ENCODE measurements at places on chromosomes 3 and 15.

DNA sequence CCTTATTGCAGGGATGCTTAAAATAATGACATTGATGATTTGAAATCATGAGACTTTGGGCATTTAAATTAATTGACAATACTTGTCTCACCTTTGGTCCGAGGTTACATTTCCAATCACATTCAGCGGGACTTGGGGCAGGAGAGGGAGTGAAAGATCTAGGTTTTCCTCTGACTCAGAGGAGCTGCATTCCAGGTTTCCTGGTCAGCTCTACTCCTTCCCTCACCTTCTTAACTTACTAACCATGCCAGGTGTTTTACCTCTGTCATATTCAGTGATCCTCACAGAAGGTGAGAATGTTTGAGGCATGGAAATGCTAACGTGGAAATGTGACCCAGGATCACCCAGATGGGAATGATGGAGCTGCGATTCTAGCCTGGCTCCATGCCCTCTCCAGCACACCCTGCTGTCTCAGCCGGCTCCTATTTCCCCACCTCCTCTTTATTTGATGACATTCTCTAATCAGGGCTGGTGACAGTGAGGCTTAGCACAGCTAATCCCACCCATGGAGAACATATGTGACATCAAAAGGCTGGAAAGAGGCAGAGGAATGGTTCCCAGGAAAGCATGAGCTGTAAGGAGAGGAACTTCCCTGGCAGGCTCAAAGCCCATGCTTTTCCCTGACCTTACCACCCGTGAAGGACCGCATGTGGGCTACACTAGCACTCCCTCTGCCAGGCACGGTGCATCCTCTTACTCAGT is 38.7 kb downstream of the THSD4 start:
- no peak for DNase-seq

DNA sequence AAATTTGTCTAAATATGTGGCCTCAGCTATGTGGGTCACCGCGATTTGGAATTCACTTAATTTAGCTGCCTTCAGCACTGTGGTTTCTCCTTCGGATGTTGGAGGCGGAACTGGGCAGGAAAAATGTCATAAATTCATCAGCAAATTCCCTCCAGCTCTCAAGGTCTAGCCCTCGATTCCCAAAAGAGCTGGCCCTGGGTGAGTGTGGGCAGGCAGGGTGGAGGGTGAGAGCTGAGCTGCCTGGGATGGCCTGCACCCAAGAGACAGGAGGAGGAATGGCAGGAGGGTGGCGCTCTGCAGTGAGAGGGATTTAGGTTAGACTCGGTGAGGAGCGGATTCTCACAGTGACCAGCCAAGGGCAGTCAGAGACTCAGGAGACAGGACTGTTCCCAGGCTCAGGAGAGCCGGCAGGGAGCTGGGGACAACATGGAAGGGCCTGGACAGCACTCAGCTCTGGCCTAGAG is 57.1 kb downstream of the FEM1B start:
- DNase-seq = no peak

DNA sequence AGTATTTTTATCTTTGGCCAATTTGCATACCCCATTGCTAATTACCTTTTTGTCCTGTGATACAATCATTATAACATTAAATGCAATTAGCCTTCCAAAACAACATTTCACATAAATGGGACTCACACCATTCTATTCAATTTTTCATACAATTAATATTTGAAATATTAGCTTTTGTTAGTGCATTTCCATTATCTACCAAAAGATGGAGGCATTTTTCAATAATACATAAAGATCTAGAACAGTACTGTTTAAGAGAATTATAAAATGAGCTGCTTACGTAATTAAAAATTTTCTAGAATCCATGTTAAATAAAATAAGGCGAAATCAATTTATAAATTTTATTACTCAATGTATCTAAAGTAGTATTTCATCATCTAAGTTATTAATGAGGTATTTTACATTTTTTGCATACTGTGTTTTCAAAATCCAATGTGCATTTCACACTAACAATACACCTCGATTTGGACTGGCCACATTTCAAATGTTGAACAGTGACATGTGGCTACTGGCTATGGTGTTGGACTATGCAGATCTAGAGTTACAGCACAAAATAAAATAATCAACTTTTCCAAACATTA is 74.3 kb downstream of the TJP1 start:
- DNase-seq = no peak

DNA sequence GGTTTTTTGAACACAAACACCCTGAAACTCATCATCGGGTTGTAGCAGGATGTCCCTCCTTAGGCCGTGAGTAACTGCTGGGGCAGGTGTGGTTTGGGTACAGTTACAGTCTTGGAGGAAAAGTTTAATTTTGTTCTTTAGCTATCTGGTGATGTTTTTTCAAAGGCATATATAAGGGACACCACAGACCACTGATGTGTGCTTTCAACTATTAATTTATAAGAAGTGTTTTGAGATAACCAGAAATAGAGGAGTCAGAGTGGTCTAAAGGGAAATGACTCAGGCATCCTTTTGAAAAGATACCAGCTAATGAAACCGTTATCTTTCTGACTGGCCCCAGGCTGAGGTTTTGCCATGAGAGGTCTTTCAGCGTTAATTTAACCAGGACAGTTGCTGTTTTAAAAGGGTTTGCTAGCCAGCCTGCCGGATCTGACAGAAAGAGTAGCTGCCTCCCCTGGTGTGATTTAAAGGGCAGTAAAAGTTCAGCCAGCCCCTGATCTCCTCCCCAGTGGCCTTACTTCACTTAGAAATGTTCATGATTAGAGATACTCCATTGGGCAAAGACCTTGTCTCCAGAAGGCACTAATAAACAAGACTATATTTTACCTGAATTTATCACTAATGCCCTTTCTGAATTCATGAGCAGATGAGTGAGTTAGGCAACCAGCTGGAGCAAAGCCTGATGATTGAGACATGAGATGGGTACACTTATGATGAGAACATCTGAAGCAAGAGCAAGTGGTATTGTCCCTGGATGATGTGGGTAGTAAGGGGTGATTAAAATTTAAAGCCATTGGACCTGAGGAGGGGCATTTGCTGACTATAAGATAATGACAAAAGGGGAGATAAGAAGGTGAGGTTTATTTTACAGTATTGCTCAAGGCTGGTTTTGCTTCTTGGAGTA is 482.5 kb upstream of the TBL1XR1 start:
- DNase-seq = no peak

- DNase-seq = peak; percentile 92
Measured at GRCh38 chr3:169662132-169662842, 1.2 kb downstream of the MECOM start.

- DNase-seq = no peak
Measured at GRCh38 chr15:82239685-82240391, 22.7 kb downstream of the EFL1 start.

DNA sequence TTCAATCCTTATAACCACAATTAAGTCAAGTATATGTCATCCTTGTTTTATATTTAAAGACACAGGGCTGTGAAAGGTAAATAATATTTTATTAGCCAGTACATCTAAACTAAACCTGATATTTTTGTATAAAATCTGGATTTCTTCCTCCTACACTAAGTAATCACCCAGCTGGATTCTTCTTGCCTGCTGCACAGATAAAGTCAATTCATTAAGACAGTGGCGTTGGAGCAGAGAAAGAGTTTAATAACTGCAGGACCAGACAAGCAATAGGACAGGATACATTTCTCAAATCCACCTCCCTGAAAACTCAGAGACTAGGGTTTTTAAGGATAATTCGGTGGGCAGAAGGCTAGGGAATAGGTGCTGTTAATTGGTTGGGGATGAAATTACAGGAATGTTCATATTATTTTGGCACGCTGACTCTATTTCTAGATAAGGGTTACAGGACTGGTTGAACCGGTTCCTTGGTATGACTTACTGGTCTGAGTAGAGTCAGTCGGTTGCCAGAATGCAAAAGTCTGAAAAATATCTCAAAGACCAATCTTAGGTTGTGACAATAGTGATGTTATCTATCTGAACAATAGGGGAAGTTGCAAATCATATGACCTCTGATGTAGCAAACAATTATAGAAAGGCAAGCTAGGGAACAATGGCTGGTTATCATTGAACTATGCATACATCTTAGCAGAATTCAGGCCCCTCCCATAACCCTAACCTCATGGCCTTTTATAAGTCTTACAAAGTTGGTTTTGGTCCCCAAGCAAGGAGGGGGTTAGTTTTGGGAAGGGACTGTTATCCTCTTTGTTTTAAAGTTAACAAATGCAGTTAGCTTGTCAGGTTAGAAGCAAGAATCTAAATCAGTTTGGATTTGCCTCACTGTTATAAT is 244.8 kb downstream of the ALCAM start:
- DNase-seq = no peak

- no peak for DNase-seq
Measured at GRCh38 chr3:21392526-21392925, 358.5 kb downstream of the ZNF385D start.

GRCh38 chr15:70348226-70348543 is 250.5 kb upstream of the TLE3 start:
- DNase-seq = peak; percentile 72

GRCh38 chr15:65887565-65887964 is 18.3 kb downstream of the RAB11A start:
- no peak for DNase-seq

- no peak for DNase-seq
Measured at GRCh38 chr3:126551121-126551838, 7.5 kb downstream of the C3orf22 start.

Data from SK-N-DZ (cell line).